ENCODE measurements at places on chromosomes 4 and X. TPM values are rescaled to one million over a fixed set of nuclear protein-coding genes. Genes with fewer than 3 reads are reported as not detected.

DNA sequence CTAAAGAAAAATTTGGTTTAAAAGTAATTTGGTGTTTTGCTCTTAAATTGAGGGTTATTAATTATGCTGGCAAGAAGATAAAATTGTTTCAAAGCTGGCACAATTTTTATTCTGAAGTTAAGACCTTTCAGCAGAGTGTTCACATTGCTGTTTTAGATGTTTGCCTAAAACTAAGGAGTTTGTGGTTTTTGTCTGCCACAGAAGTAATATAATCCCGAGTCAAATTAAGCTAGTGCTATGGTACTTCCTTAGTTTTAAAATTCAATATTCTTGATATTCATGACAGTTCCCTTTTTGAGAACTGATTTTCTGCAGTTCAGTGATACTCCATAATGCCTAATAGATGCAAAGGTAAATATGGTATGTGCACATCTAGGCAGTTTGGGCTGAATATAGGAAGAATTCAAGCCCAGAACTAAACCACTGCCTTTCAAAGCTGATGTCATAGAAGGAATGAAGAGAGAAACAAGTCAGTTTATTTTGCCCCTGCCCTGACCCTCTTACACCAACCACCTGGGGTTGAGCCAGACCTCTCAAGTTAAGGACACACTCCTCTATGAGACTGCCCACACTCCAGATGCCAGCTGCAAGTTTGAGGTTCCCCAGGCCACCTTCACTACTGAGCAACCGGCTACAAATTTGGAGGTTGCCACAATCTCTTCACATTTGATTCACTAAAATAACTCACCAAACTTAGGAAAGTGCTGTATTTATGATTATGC is 32.1 kb upstream of the VEGFC start:
- DNase-seq, result no peak

NXF2B gene
- total RNA-seq, result not detected

DNA sequence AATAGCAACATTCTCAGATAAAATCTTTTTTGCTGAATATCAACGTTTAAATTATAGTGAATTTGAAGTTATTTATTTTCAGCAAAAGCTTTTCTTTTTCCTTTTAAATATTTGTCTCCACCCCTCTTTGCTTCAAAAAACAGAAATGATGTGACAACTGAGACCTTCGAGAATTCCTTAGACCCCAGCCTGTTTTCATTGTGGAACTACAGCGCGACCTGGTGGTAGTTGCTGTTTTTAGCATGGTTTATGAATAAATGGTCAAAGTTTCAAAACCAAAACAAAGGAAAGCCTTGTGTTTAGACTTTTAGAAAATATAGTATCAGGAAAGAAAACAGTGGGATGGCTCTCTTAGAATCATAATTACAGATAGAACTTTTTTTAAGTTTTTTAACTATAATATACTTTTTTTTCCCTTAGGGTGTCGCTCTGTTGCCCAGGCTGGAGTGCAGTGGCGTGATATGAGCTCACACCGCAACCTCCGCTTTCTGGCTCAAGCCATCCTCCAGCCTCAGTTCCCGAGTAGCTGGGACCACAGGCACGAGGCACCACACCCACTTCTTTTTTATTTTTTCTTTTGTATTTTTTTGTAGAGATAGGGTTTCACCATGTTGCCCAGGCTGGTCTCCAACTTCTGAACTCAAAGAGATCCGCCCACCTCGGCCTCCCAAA is 26.8 kb upstream of the TMEM184C start:
- DNase-seq, result peak; percentile 70

- DNase-seq, result peak; percentile 67
Measured at GRCh38 chr4:125187226-125188176, 127.3 kb upstream of the FAT4 start.

ANOS1 gene
- total RNA-seq, result 0.55 TPM

DNA sequence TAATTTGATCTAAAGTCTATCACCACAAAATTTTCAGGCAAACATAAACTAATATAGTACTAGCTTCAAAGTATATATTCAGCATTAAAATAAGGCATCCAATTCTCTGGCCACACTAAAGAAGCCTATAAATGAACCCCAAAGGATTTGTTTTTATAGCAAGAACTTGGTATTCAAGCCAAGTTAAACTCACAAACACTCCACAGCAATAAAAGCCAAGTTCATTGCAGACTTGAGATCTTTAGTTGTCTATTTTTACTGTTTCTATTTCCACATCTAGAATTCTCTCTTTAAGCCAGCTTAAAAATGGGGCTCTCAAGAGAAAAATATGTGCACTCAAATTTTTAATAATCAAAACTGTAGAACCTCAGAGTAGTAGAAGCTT is 51.1 kb downstream of the WDFY3 start:
- DNase-seq, result peak; percentile 21

GRCh38 chr4:17309567-17310268 is 202.2 kb downstream of the QDPR start:
- DNase-seq, result peak; percentile 13

DNA sequence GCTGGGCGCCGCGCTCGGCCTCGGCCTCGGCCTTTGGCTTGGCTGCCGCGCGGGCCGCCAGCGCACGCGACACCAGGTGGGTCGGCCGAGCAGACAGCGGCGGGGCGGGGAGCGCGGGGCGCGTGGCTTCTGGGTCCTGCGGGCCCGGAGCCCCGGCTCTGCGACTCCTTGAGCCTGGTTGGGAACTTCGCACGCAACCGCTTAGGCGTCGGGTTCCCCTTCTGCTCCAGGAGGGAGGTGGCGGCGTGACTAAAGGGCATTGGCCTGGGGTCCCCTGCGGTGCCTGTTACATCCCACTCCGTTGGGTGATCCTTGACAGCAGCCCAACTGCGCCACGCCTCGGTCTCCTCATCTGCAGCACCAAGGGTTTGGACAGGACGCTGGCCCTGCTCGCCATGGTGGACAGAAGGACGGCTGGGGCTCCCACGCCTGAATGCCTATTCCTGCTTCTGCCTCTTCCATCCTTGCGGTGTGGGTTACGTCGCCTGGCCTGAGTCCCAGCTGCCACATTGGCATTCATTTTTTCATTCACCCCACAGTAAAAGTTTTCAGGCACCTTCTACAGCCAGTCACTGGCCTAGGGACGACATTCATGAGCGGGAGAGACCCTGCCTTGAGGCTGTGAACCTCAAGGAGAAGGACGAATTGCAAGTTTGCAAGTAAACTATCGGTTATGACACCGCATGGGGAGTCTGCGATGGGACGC is 631 bp downstream of the EVC start:
- DNase-seq, result peak; percentile 43

DCAF12L1 gene
- 23.2 TPM for total RNA-seq

HMX1 gene
- total RNA-seq, result not detected

RBMX gene
- 251 TPM for total RNA-seq

- DNase-seq, result no peak
Measured at GRCh38 chr4:110344165-110344564, 131.8 kb upstream of the ENPEP start.

SLC4A4 gene
- total RNA-seq, result not detected

FGF16 gene
- total RNA-seq, result 3.1 TPM

DNA sequence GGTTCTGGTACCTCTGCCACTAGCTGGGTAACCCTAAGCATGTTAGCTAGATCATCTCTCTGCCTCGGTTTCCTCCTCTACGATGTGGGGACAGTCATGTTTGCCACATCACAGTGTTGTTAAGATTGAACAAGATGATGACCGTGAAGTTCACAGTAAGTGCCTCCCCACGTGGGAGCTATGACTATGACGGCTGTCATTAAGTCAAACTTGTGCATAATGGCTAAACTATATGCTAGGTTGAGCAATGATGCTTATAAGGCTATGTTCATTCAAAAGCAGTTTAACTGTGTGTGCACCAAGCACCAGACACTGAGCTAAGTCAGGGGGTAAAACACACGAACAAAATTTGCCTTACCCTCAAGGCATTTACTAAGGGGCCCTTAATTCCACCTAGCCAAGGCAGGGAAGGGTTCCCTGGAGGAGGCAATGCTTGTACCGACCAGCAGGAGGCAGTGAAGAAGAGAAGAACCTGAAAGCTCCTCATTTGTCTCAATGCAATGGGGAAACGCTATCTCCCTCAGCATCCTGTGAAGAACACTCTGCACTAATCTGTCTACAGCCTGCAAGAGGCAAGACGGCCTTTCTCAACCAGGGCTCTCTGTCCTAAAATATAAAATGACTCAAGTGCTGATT is 52.9 kb downstream of the MAP7D2 start:
- DNase-seq, result no peak

TREX2 gene
- total RNA-seq, result 1.9 TPM

- DNase-seq, result no peak
Measured at GRCh38 chr4:120616041-120616440, 306.5 kb downstream of the PRDM5 start.

DNA sequence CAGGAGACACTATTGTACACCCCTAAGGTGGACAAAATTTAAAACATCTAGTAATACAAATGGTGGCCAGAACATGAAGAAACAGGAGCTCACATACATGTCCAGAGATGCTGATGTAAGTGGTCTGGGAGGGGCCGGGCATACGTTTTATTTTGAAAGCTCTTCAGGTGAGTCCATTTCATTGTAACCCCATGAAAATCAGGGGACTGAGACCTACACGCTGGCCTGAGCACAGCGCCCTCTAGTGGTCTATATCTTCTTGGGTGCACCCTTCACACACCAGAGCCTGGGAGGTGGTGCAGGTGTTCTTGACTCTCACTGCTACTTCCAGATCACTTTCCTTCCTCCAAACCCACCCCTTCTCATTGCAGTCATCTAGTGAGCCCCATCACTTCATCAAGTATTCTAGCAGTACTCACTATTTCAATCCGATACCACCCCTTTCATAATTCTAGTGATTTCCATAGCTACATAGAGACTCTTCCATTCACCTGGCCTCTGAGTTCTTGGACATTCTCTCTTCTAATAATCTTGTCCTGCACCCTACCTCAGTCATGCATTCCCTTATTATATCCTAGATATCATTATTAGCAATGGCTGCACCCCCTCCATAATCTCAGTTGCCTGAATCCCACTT is 4.3 kb upstream of the TLR6 start:
- peak; percentile 34 for DNase-seq

DMD gene
- total RNA-seq, result 12.6 TPM

THAP9 gene
- 3.2 TPM for total RNA-seq

BEND4 gene
- 0.27 TPM for total RNA-seq

- no peak for DNase-seq
Measured at GRCh38 chr4:25696409-25696808, 40.8 kb downstream of the SLC34A2 start.

GRCh38 chr4:78534286-78534955 is 17.1 kb upstream of the ANXA3 start:
- DNase-seq, result no peak

DNA sequence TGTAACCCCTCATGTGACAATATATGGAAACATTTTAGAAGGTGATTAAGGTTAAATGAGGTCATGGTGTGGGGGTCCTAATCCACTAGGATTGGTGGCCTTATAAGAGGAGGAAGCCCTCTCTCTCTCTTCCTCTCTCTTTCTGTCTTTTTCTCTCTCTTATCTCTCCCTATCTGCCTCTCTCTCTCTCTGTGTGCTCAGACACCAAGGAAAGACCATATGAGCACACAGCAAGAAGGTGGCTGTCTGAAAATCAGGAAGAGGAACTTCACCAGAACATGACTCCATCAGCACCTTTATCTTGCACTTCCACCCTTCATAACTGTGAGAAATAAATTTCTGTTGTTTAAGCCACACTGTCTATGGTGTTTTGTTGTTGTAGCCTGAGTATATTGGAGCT is 1472.2 kb downstream of the PCDH7 start:
- no peak for DNase-seq

DNA sequence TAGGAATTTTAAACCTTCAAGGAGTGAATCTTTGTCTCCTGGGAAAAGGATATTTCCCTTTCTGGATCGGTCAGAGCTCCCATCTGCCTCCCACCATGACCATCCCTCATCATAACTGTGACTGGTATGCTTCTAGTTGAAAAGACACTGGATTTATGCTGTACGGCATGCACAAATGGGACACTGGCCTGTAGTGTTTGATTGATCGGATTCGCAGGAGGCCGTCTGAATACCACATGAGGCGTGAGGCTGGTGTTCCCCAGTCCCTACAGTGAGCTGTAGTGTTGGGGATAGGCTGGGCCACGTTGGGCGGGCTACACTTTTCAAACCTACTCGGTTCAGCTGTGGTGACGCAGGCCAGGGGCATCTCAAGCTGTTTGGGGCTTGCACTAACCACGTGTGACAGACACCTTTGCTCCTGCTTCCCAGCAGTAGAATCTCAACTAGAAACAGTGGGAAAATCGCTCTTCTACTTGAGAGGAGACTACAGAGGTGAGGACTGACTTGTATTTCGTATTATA is 101.8 kb downstream of the MID1IP1 start:
- DNase-seq, result no peak

DNA sequence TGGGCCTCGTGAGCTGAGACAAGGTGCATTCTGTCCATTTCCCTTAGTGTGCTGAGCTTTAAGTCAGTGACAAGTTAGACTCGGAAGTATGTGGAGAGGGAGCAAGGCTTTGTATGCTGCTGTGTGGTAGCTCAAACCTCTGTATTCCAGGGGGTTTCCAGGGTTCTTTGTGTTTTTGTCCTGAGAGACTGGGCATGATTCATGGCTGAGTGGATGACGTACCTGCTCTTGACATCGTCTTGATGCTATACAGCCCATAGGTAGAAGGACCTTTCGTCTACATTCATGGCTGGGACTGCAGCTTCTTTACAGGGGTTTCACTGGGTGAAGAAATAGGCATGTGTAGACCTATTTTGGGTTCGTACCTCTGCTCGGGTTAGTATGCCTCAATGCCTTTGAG is 162.7 kb upstream of the WDR1 start:
- no peak for DNase-seq

TMEM150C gene
- 6.6 TPM for total RNA-seq

- no peak for DNase-seq
Measured at GRCh38 chr4:10088135-10089010, 28.2 kb downstream of the WDR1 start.

GRCh38 chrX:34657726-34658070 is 613 bp upstream of the TMEM47 start:
- DNase-seq, result no peak

- DNase-seq, result peak; percentile 18
Measured at GRCh38 chrX:12007881-12008280, 130.4 kb upstream of the FRMPD4 start.

DNA sequence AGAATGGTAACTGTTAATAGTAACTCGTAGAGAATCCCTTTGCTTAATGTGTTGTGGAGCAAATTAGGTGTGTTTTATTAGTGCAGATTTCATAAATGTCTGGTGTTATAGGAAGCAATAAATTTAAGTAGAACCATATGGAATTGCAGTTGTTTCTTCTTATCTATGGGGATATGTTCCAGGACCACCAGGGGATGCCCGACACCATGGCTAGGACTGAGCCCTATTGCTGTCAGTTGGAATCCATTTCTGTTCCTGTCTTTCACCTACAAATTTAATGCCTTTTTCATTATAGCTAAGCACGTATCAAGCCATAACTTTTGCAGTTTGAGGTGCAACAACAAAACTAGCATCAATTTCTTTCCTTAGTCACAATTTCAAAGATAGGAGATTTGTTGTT is 72.5 kb downstream of the DDIT4L start:
- DNase-seq, result peak; percentile 14

NHSL2 gene
- total RNA-seq, result 40.3 TPM

- no peak for DNase-seq
Measured at GRCh38 chrX:28329156-28329555, 258.1 kb upstream of the IL1RAPL1 start.

CCNB3 gene
- 0.77 TPM for total RNA-seq

Data from endothelial cell of umbilical vein (primary cell).